ENCODE measurements at places on chromosomes 6 and 20. TPM values are rescaled to one million over a fixed set of nuclear protein-coding genes. Genes with fewer than 3 reads are reported as not detected.

Gene DLK2
- 7.0 TPM for total RNA-seq

Gene CCDC170
- total RNA-seq = 0.07 TPM

Gene MEI4
- not detected for total RNA-seq

Gene ECT2L
- not detected for total RNA-seq

Gene TGM3
- 0.12 TPM for total RNA-seq

Gene LATS1
- total RNA-seq = 9.8 TPM

Gene LTA
- total RNA-seq = 0.10 TPM

Gene PPP1R16B
- 0.11 TPM for total RNA-seq

Gene WFDC10B
- total RNA-seq = not detected

Data from A549 treated with dexamethasone at 1 μM for 4 hours (cell line).